ENCODE measurements at places on chromosomes 4 and X. TPM values are rescaled to one million over a fixed set of nuclear protein-coding genes. Genes with fewer than 3 reads are reported as not detected.

TMEM31 gene
- total RNA-seq: not detected

CACNA1F gene
- not detected for total RNA-seq

CUL4B gene
- 62.0 TPM for total RNA-seq

ASMT gene
- not detected for total RNA-seq

DNA sequence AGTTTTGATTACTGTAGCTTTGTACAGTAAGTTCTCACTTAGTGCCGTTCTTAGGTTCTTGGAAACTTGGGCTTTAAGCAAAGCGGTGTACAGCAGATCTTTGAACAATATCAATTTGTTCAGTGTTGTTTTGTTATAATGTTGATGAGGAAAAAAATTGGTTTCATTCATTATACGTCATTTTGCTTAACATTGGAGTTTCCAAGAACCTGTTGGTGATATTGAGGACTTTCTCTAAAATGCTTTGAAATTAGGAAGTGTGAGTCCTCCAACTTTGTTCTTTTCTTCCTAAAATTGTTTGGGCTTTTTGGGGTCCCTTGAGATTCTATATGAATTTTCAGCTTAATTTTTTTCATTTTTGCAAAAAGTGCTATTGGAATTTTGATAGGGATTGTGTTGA is 49.1 kb downstream of the STAG2 start:
- no peaks in the 10 kb centered on the region for H3K27me3 ChIP-seq
- no peaks in the 10 kb centered on the region for H3K36me3 ChIP-seq
- H3K4me1 ChIP-seq: no peaks in the 10 kb centered on the region
- no peak overlapping the region for H3K4me3 ChIP-seq
- no peak overlapping the region for H3K27ac ChIP-seq
- DNase-seq: no peak

DNA sequence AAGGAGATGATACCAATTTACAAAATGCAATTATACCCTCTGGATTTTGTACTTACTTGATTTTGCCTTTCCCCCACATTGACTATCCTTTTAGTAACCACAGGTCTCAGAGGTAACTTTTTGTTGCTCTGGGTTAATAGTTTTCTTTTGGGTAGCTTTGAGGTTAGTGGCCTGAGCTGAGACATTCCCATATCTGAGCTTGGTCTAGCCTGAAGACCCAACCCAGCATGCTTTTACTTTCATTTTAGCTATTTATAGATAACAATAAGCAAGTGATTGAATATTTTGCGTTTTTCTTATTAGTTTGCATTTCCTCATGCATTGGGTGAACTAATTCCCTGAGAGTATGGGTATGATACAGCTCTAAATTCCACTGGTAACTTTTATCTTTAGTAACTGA is 11.8 kb downstream of the HTN1 start:
- H3K27me3 ChIP-seq: no peaks in the 10 kb centered on the region
- H3K27ac ChIP-seq: no peak overlapping the region
- DNase-seq: no peak
- H3K36me3 ChIP-seq: no peaks in the 10 kb centered on the region
- H3K4me3 ChIP-seq: no peak overlapping the region

GRCh38 chrX:129653971-129654651 is 645 bp downstream of the APLN start:
- H3K27me3 ChIP-seq: no peaks in the 10 kb centered on the region
- peak overlapping the region; percentile 49 for H3K4me3 ChIP-seq
- peak overlapping the region; percentile 33 for H3K27ac ChIP-seq
- H3K36me3 ChIP-seq: no peaks in the 10 kb centered on the region
- no peak for DNase-seq

DNA sequence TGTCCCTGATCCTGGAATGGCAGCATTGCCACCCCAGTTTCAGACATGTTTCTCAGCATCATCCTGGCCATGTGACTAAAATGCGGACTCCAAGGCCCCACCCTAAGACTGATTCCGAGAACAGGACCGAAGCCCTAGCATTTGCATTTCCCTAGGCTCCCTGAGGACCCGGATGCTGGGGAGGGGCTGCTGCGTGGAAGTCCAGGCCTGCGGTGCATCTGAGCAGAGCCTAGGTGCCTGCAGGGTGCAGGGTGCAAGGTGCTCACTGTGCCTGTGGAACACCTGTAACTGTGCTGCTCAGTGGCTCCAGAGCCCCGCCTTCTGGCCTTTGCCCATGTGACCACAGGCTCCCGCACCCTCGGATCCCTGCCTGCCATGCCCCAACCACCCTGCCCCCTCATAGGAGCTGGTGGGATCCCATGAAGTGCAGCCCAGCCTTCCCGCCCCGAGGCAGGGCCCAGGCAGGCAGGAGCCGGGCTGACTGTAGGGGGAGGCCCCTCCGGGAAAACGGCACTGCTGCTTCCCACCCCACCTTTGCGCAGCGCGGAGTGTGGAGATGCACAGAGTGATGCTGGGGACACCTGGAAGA is 14.9 kb downstream of the PNMA6F start:
- H3K36me3 ChIP-seq: no peaks in the 10 kb centered on the region
- no peak overlapping the region for H3K4me3 ChIP-seq
- H3K27ac ChIP-seq: no peak overlapping the region
- no peaks in the 10 kb centered on the region for H3K4me1 ChIP-seq
- no peaks in the 10 kb centered on the region for H3K27me3 ChIP-seq
- no peak for DNase-seq

NWD2 gene
- 0.41 TPM for total RNA-seq

GRCh38 chr4:109278594-109279031 is 23.8 kb downstream of the COL25A1 start:
- no peak overlapping the region for H3K27ac ChIP-seq
- DNase-seq: no peak
- H3K4me1 ChIP-seq: no peaks in the 10 kb centered on the region
- no peaks in the 10 kb centered on the region for H3K36me3 ChIP-seq
- no peak overlapping the region for H3K4me3 ChIP-seq
- no peaks in the 10 kb centered on the region for H3K27me3 ChIP-seq

GLRA2 gene
- 1.1 TPM for total RNA-seq

GRCh38 chr4:146959692-146960091 is 14.0 kb upstream of the TTC29 start:
- no peak overlapping the region for H3K27ac ChIP-seq
- H3K36me3 ChIP-seq: no peaks in the 10 kb centered on the region
- H3K27me3 ChIP-seq: no peaks in the 10 kb centered on the region
- H3K4me3 ChIP-seq: no peak overlapping the region
- DNase-seq: no peak
- H3K4me1 ChIP-seq: no peaks in the 10 kb centered on the region

GRCh38 chr4:94345266-94345665 is 2.6 kb upstream of the HPGDS start:
- peak overlapping the region; percentile 19 for H3K27ac ChIP-seq
- no peaks in the 10 kb centered on the region for H3K36me3 ChIP-seq
- H3K27me3 ChIP-seq: no peaks in the 10 kb centered on the region
- no peak overlapping the region for H3K4me3 ChIP-seq
- no peaks in the 10 kb centered on the region for H3K4me1 ChIP-seq

ANTXR2 gene
- total RNA-seq: 170 TPM

GRCh38 chrX:14050709-14051108 is 21.0 kb upstream of the GEMIN8 start:
- H3K4me3 ChIP-seq: no peak overlapping the region
- no peak for DNase-seq
- H3K27ac ChIP-seq: no peak overlapping the region

GRCh38 chr4:28227764-28228163 is 1367.1 kb downstream of the STIM2 start:
- H3K27ac ChIP-seq: no peak overlapping the region
- H3K36me3 ChIP-seq: no peaks in the 10 kb centered on the region

ASB12 gene
- 0.36 TPM for total RNA-seq

- no peaks in the 10 kb centered on the region for H3K27me3 ChIP-seq
- peak overlapping the region; percentile 93 for H3K27ac ChIP-seq
- H3K4me3 ChIP-seq: peak overlapping the region; percentile 64
- H3K36me3 ChIP-seq: no peaks in the 10 kb centered on the region
- H3K4me1 ChIP-seq: peaks cover 74% of the 10 kb centered on the region
- peak; percentile 76 for DNase-seq
These were observed 2.2 kb downstream of the WFS1 start for GRCh38 chr4:6271701-6272465.

RASL11B gene
- total RNA-seq: 0.54 TPM

GRCh38 chr4:163922302-163922701 is 427.8 kb downstream of the TMA16 start:
- H3K27ac ChIP-seq: no peak overlapping the region
- H3K4me1 ChIP-seq: no peaks in the 10 kb centered on the region
- no peaks in the 10 kb centered on the region for H3K27me3 ChIP-seq
- no peak for DNase-seq
- no peaks in the 10 kb centered on the region for H3K36me3 ChIP-seq
- H3K4me3 ChIP-seq: no peak overlapping the region

GRCh38 chr4:2470791-2471190 is 1.9 kb downstream of the RNF4 start:
- no peaks in the 10 kb centered on the region for H3K36me3 ChIP-seq
- H3K4me1 ChIP-seq: peaks cover 21% of the 10 kb centered on the region
- no peaks in the 10 kb centered on the region for H3K27me3 ChIP-seq
- no peak overlapping the region for H3K4me3 ChIP-seq
- no peak for DNase-seq
- H3K27ac ChIP-seq: peak overlapping the region; percentile 94

GAGE12D gene
- not detected for total RNA-seq

SLC7A11 gene
- total RNA-seq: under 0.01 TPM

DNA sequence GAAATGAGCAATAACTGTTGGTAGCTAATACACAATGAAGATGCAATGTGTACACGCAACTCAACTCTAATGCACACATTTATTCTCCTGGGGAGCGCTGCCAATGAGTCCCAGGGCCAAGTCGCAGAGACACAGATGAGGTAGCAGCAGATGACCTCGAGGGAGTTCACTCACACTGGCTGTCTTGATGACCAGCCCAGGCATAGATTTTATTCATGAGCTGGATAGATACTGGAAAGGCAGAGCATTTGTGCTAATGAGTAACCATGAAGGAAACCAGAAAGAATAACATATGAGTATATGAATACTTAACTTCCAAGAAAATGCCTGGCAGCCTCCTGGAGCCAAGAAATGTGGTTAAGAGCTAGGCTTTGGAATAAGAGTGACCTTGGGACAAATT is 42.3 kb downstream of the RASL11B start:
- no peaks in the 10 kb centered on the region for H3K36me3 ChIP-seq
- H3K4me1 ChIP-seq: no peaks in the 10 kb centered on the region
- no peaks in the 10 kb centered on the region for H3K27me3 ChIP-seq
- H3K4me3 ChIP-seq: no peak overlapping the region
- no peak for DNase-seq

DNA sequence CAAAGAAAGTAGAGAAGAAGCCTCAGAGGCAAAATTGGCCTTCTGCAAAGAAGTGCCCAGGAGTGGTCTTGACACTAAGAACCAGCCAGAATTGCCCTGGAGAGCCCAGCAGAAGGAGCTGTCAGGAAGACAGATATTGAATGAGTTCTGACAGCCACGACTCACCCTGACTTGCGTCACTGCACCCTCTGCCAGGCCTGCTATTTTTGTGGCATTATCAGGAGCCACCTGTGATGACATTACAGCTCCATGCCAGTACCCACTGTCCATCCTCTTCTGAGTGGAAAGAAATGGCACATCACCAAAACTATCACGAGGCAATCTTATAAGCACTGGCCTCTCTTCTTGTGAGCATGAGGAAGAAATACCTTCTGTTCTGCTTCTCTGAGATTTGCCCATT is 67.7 kb downstream of the SMIM20 start:
- DNase-seq: no peak
- H3K36me3 ChIP-seq: no peaks in the 10 kb centered on the region
- H3K4me3 ChIP-seq: no peak overlapping the region
- H3K4me1 ChIP-seq: no peaks in the 10 kb centered on the region

- DNase-seq: no peak
- H3K36me3 ChIP-seq: no peaks in the 10 kb centered on the region
- no peak overlapping the region for H3K4me3 ChIP-seq
- H3K27ac ChIP-seq: no peak overlapping the region
- no peaks in the 10 kb centered on the region for H3K4me1 ChIP-seq
- H3K27me3 ChIP-seq: no peaks in the 10 kb centered on the region
These were observed 155.2 kb upstream of the GALNT7 start for GRCh38 chr4:173013232-173013930.

RHOXF2 gene
- not detected for total RNA-seq

RTL3 gene
- 1.8 TPM for total RNA-seq

GRCh38 chr4:166335256-166335938 is 462.4 kb downstream of the TLL1 start:
- no peak overlapping the region for H3K27ac ChIP-seq
- DNase-seq: no peak
- no peak overlapping the region for H3K4me3 ChIP-seq
- H3K27me3 ChIP-seq: no peaks in the 10 kb centered on the region

- no peak overlapping the region for H3K4me3 ChIP-seq
- no peaks in the 10 kb centered on the region for H3K36me3 ChIP-seq
- no peak overlapping the region for H3K27ac ChIP-seq
- DNase-seq: no peak
These were observed 1.7 kb downstream of the MAGEC3 start for GRCh38 chrX:141839856-141840255.

GRCh38 chr4:25865586-25865985 is 2.8 kb upstream of the SEL1L3 start:
- H3K4me1 ChIP-seq: peaks cover 12% of the 10 kb centered on the region
- H3K27me3 ChIP-seq: no peaks in the 10 kb centered on the region
- no peak for DNase-seq
- no peaks in the 10 kb centered on the region for H3K36me3 ChIP-seq

- H3K27me3 ChIP-seq: no peaks in the 10 kb centered on the region
- H3K27ac ChIP-seq: peak overlapping the region; percentile 54
- no peak for DNase-seq
- no peaks in the 10 kb centered on the region for H3K36me3 ChIP-seq
These were observed 370.1 kb downstream of the PPP3CA start for GRCh38 chr4:100977274-100977673.

VCX3B gene
- total RNA-seq: not detected
